AML-193 (cell line): ENCODE measurements at places on chromosomes 6 and 20.

- no peak for DNase-seq
Measured at GRCh38 chr6:92756912-92757311, 662.4 kb downstream of the EPHA7 start.

DNA sequence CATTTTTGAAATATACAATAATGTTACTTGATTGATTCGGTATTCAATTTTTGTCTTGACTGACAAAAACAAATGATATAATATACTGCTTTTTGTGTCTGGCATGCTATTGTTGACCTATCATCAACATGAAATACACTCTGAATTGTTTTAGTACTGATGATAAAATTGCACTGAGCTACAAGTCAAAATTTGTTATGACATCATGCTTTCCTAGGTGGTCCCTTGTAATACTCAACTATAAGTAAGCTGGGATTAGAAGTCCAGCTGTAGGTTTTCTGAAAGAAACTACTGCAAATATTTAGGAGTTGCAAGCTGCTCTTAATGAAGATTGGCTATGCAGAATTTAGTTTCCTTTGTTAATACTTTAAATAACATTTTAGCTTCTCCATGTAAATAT, 7.9 kb upstream of the VNN2 start:
- no peak for DNase-seq

DNA sequence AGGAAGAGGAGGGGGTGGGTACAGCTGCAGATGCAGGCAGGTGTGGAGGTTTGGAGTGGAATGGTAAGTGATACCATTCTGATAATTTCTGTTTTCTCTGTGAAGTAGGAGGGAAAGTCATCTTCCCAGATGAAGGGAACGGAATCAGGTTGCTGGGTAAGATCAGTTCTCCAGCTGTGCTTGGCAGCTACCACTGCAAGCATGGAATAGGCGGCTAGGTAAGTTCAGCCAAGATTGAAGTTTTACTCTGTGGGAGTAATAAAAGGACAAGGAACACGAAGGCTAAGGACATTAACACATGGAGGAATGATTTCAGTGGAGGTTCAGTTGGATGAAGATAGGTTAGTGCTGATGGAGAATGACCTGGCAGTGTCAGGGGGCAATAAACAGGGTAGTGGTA, 128.3 kb downstream of the CARMIL1 start:
- DNase-seq, result no peak

DNA sequence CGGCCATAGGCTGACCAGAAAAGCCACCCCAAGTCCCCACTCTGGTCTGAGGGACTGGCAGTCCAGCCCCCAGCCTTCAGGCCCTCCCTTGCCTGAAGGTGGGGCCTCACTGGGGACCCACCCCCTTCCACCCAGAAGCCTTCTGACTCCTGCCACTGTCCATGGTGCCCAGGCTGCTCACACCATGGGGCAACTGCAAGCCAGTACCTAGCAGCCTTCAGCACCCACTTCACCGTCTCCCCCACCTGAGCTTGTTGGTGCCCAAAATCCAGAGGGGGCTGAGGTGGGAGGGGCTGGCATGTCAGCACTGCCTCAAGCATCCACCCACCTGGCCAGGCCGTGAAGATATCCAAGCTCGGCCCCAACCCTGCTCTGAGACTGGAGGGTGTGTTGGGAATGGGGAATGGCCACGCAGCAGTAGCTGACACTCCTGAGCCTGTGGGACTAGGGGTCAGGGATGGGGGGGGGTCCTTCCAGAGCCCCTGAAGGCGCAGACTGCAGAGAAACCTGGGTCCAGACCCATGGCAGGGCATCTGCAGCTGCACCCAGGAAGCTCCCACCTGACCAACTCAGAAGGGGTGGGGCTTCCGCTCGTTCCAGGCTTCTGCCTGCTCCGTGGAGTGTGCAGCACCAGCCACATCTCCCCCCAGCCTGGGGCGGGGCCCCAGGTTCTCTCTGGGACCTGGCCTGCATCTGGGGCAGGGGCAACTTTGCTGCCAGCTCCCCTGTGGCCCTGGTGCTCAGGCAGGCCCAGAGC, 942.1 kb upstream of the EPHA7 start:
- DNase-seq, result no peak

- DNase-seq, result no peak
Measured at GRCh38 chr6:67248077-67248476, 1387.0 kb upstream of the ADGRB3 start.

- no peak for DNase-seq
Measured at GRCh38 chr6:79066330-79066729, 11.7 kb downstream of the PHIP start.

DNA sequence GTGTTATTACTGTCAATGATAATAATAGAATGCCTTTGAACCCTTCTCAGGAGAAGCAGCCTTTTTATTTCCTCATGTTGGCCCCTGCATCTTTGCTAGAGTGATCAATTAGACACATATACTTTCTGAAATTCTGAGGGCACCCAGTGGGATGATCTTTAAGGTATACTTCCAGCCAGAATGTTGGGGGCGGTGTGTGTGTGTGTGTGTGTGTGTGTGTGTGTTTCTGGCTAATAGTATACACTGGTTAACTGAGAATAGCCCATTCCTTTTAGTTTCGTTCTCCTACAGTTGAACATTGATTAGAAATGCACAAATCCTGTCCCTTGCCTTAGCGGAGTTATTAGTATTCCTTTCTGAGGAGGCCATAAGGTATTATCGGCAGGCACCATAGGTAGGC, 41.7 kb upstream of the CCDC167 start:
- no peak for DNase-seq

- no peak for DNase-seq
Measured at GRCh38 chr20:1935696-1936366, 40.6 kb downstream of the SIRPA start.

DNA sequence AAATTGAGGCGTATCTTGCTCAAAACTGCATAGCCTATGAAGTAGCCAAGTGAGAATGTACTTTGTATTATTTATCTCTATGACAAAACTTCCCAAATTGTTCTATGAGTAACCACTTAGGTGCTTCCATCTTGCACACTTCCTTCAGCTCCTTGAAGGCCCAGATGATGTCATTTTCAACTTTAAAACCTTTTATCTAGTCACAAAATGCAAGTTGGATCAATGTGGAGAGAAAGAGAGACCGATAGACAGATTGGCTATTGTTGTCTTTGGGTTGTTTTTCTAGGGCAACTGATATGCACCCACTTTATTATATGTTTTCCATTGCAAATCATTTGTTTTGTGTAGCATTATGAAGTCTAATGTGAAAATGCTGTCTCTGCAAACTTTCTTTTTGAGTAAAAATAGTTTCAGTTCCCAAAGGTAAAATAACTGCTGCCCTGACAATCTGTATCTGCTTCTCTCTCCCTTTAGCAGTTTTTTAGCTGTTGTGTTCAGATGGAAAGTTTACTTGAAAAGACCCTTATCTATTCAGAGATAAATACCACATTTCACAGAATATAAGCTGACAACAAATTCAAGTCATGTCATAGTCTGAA, 73.7 kb upstream of the CITED2 start:
- no peak for DNase-seq

DNA sequence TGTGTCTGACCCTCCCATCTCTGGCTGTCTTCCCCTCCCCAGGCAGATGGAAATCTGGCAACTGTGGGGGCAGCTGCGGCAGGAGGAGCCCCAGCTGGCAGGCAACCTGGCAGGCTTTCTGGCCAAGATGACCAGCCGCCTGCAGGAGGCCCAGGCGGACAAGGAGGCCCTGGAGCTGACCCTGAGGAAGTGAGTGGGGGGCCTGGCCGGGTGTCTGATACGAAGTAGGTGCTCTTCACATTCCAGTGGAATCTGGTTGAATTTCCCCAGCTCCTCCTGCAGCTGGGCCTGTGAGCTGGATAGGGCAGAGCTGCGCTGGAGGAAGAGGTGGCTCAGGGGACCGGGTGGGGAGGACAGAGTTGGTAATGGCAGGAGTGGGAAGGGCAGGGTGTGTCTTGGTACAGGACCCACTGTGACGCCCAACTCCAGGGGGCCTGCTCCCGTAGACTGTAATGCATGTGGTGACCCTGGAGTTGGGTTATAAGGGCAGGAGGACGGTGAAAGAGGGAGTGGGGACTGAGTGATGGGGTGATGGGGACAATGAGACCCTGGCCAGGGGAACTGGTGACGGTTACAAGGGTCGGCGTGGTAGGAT, 19.7 kb downstream of the RAB44 start:
- DNase-seq, result no peak

GRCh38 chr6:15823838-15824414, 161.1 kb upstream of the DTNBP1 start:
- DNase-seq, result no peak

GRCh38 chr6:220312-220711, 72.0 kb upstream of the DUSP22 start:
- no peak for DNase-seq

GRCh38 chr20:42361402-42361970, 743.3 kb upstream of the CHD6 start:
- no peak for DNase-seq
